ENCODE measurements at places on chromosomes 7 and 10.
A peak's percentile ranks its signal among the peaks of the same experiment; 100 is the strongest.

- no peak for DNase-seq
Measured at GRCh38 chr7:158469396-158470051, 118.1 kb downstream of the PTPRN2 start.

GRCh38 chr7:50463035-50463434 lies 12.9 kb upstream of the FIGNL1 start:
- no peak for DNase-seq

DNA sequence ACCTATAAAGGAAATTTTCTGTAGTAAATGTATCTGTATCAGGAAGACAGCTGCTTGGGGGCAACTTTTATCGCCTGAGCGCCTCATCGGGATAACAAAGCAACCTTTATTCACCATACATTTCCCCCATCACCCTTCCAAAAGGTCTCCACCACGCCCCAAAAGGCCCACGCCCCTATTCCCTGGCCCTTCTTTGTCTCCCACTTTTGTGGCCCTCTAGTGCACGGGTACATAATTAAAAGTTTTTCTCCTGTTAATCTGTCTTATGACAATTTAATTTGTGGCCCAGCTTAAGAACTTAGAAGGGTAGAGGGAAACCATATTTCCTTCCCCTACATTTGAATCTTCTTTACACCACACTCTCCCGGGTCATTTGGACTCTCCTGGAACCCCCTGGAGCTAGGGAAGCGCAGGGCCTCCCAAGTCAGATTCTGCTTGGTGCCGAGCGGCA lies 625 bp downstream of the RP9 start:
- DNase-seq, result peak; percentile 2

- no peak for DNase-seq
Measured at GRCh38 chr10:79327090-79327457, 20.2 kb upstream of the PPIF start.

Measured in SW 1271 (cell line).